Hematopoietic multipotent progenitor cell treated with erythropoietin and hydrocortisone succinate and interleukin-3 and kit ligand, for 6 days (in vitro differentiated cells): ENCODE measurements at places on chromosomes 5 and 9.

- DNase-seq = no peak
Measured at GRCh38 chr9:117677572-117677971, 26.6 kb upstream of the TLR4 start.

DNA sequence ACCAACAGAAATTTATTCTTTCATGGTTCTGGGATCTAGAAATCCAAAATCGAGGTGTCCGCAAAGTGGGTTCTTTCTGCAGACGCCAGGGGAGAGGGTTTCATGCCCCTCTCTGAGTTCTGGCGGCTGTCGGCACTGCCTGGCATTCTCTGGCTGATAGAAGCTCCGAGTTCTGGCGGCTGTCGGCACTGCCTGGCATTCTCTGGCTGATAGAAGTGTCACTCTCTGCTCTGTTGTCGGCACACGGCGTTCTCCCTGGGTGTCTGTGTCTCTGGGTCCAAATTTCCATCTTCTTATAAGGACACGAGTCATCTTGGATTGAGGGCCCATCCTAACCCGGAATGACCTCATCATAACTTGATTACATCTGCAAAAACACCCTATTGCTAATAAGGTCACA is 7.6 kb downstream of the GFI1B start:
- DNase-seq = peak; percentile 37

- DNase-seq = no peak
Measured at GRCh38 chr5:33153831-33154230, 286.9 kb upstream of the TARS1 start.

GRCh38 chr9:91902475-91903125 is 47.4 kb downstream of the ROR2 start:
- DNase-seq = no peak

- DNase-seq = no peak
Measured at GRCh38 chr9:114799925-114800324, 5.9 kb downstream of the TNFSF15 start.

GRCh38 chr5:94674490-94675382 is 56.3 kb downstream of the SLF1 start:
- peak; percentile 66 for DNase-seq

- no peak for DNase-seq
Measured at GRCh38 chr5:117621921-117622320, 1047.3 kb upstream of the SEMA6A start.

- DNase-seq = no peak
Measured at GRCh38 chr9:127844821-127845359, 9.6 kb downstream of the ENG start.

GRCh38 chr9:105500108-105500766 is 52.4 kb downstream of the FSD1L start:
- DNase-seq = no peak

- DNase-seq = no peak
Measured at GRCh38 chr5:166346726-166347374, 1944.6 kb upstream of the WWC1 start.

GRCh38 chr5:66118304-66118703 is 25.8 kb upstream of the SREK1 start:
- DNase-seq = no peak

DNA sequence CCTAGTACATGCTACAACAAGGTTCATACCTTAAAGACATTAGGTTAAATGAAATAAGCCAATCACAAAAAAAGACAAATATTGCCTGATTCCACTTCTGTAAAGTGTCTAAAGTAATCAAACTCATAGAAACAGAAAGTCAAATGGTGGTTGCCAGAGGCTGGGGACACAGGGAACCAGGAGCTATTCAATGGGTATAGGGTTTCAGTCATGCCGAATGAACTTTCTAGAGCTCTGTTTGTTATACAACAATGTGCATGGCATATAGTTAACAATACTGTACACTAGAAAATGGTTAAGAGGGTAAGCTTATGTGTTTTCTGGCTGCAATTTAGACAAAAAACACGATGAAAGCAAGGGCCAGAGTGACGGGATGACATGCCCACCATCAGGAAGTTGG is 70.8 kb upstream of the EGFLAM start:
- no peak for DNase-seq

GRCh38 chr9:14993061-14993800 is 83.0 kb upstream of the FREM1 start:
- DNase-seq = peak; percentile 90
